Frontal cortex (tissue), 4 donors: ENCODE measurements at places on chromosomes 6 and 20. TPM values are rescaled to one million over a fixed set of nuclear protein-coding genes. Genes with fewer than 3 reads are reported as not detected.

UBD gene
- not detected for total RNA-seq

COX4I2 gene
- 1.2 TPM for total RNA-seq

CALHM6 gene
- 4.5 TPM for total RNA-seq

PRICKLE4 gene
- 0.41 TPM for total RNA-seq

PCK1 gene
- under 0.01 TPM for total RNA-seq

MANEA gene
- total RNA-seq = 16.7 TPM

ENPP1 gene
- total RNA-seq = 0.41 TPM

FLRT3 gene
- total RNA-seq = 97.4 TPM

ZBTB46 gene
- total RNA-seq = 22.4 TPM

GSTA3 gene
- total RNA-seq = not detected

AVP gene
- total RNA-seq = not detected

SLC32A1 gene
- total RNA-seq = 7.7 TPM

DACT2 gene
- total RNA-seq = 2.9 TPM

ADGRF5 gene
- 6.5 TPM for total RNA-seq

OLIG3 gene
- not detected for total RNA-seq

AGER gene
- total RNA-seq = 0.82 TPM

EYS gene
- total RNA-seq = 2.0 TPM

TSPO2 gene
- total RNA-seq = 0.82 TPM
